ENCODE measurements at places on chromosomes 16 and 17.
A peak's percentile ranks its signal among the peaks of the same experiment; 100 is the strongest.

DNA sequence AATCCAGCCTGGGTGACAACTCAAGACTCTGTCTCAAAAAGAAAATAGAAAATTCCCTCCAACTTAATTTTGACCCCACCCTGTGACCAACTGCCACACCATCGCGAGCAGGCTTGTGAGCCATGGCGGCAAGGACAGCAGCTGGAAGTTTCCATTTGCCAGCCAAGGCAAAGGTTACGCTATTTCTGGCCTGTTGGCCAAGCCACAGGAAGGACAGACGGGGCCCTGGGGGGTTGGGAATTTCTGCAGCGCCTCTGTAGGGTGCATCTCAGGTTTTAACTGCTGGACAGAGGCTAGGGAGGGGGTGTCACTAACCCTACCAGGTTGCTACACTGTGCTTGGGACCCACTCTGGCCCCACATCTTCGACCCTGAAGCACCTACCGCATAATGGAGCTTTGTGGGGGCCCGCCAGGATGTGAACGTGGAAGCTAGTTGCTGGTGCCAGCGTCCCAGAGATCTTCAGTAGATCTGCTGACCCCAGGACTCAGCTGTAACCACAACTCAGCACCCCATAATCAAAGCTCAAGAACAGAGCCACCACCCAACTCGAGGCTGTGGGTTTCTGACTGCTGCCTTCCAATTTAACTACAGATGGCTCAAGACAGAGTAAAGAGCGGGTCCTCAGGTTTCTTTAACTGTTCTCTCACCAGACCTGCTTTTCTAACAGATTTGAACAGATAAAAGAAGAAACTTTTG is 10.9 kb downstream of the KIFC3 start:
- DNase-seq: no peak

GRCh38 chr16:2482708-2483534 is 8.0 kb downstream of the TBC1D24 start:
- no peak for DNase-seq

GRCh38 chr17:21119247-21119918 is 7.4 kb upstream of the DHRS7B start:
- DNase-seq: peak; percentile 89

- DNase-seq: peak; percentile 47
Measured at GRCh38 chr16:29710227-29711219, 31.5 kb downstream of the QPRT start.

DNA sequence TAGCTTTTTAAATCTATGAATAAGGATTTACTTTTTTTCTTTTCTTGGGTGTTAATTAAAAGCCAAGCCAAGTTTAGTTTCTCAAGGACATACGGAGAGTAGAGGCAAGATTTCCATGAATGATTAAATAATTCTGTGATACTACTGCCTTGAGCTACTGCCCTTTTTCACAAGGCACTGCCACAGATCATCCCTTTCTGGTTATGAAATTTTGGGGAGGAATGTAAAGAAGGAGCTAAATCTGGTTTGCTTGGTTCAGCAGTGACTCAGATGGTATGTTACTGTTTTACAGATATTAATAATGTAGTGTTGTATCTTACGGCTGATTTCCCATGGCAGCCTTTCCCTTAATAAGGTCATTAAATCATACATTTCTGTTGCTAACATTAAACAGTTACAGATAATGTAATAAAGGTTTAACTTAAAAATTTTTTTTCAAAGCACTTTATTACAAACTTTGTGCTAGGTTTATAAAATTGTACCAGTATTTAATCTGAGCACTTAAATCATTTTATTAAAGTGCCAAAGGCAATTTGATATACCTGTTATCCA is 2.6 kb downstream of the WSB1 start:
- DNase-seq: no peak

GRCh38 chr17:63974594-63975192 is 2.0 kb upstream of the SCN4A start:
- no peak for DNase-seq

DNA sequence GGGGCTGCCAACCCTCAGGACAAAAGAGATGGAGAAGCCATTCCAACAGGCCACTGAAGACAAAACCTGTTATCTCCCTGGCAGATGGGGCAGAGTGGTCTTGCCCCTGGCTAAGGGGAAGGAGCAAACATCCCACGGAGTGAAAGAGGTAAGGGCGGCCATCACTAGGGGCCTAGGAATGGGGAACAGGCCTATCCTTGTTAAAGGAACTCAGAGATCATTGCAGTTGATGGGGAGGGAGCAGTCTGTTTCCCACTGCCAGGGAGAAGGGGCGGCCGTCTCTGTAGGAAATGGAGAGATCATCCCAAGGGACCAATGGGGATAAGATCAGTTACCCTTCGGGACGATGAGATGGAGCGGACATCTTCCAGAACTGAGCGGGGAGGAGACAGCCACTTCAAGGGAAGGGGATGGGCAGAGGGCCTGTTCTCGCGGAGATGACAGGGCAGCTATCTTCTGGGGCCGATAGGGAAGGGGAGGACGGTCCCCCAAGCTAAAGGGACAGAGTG is 581 bp upstream of the TMEM208 start:
- DNase-seq: no peak

GRCh38 chr17:46727572-46728348 is 90.7 kb downstream of the WNT3 start:
- DNase-seq: no peak
